CD4-positive, alpha-beta T cell (primary cell): ENCODE measurements at places on chromosomes 7 and 10. TPM values are rescaled to one million over a fixed set of nuclear protein-coding genes. Genes with fewer than 3 reads are reported as not detected.

GDF2 gene
- not detected for total RNA-seq

CEP55 gene
- 0.17 TPM for total RNA-seq

TRIM50 gene
- not detected for total RNA-seq

GJD4 gene
- not detected for total RNA-seq

NRG3 gene
- not detected for total RNA-seq

HABP2 gene
- total RNA-seq, result not detected

GRCh38 chr7:151507806-151508205 is 11.9 kb downstream of the RHEB start:
- H3K4me3 ChIP-seq, result no peak overlapping the region
- H3K36me3 ChIP-seq, result no peaks in the 10 kb centered on the region

DNA sequence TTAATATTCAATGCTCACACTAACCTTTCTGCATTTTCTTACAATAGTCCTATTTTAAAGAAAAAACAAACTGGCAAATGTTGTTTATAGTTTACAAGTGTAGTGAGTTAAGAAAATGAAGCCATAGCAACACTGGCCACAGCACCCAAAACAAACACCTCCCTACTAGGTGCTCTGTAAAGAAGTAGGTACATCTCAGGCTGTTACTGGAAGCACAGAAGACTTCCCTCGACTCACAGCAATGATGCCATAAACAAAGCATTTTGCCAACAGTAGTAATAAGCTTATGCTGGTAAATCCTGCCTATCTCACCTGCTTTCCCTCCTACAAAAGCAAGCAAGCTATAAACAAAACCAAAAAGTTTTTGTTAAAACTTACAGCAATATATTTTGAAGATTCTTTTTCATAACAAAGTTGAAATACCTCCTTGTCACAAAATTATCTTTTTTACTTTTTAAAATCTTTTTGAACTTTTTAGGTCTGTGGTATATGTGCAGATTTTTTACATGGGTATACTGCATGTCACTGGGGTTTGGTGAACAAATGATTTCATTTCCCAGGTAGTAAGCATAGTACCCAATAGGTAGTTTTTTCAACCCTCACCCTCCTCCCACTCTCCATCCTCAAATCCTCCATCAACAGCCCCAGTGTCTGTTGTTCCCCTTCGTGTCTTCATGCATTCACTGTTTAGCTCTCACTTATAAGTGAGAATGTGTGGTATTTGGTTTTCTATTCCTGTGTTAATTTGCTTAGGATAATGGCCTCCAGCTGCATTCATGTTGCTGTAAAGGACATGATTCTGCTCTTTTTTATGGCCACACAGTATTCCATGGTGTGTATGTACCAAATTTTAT is 28.4 kb downstream of the COA1 start:
- no peak overlapping the region for H3K4me3 ChIP-seq
- no peak overlapping the region for H3K27ac ChIP-seq
- H3K4me1 ChIP-seq, result peaks cover 10% of the 10 kb centered on the region
- H3K27me3 ChIP-seq, result no peaks in the 10 kb centered on the region
- H3K36me3 ChIP-seq, result peaks cover 12% of the 10 kb centered on the region

DNA sequence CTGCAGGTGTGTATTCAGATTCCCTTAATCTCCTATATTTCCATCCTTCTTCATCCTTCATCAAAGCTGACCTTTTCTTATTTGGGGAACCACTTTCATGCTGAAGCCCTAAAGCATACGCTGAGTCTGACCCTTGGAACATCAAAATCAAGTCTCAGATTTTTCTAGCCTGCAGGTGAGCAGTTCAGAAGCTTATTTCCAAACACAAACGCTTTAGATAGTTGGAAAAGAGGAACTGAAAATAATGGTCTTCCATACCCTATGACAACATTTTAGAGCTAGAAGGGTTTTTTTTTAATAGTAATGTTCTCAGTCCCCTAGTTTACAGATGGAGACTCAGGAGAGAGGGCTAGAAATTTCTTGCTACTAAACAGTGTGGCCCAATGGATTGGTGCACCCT is 1.6 kb upstream of the AGK start:
- peaks cover 17% of the 10 kb centered on the region for H3K4me1 ChIP-seq
- no peaks in the 10 kb centered on the region for H3K36me3 ChIP-seq
- no peaks in the 10 kb centered on the region for H3K27me3 ChIP-seq
- no peak overlapping the region for H3K4me3 ChIP-seq
- no peak for DNase-seq
- H3K27ac ChIP-seq, result no peak overlapping the region

GRCh38 chr10:103140469-103140868 is 52.6 kb downstream of the NT5C2 start:
- no peaks in the 10 kb centered on the region for H3K27me3 ChIP-seq
- no peak for DNase-seq
- no peak overlapping the region for H3K4me3 ChIP-seq
- no peaks in the 10 kb centered on the region for H3K4me1 ChIP-seq
- peaks cover 30% of the 10 kb centered on the region for H3K36me3 ChIP-seq
- H3K27ac ChIP-seq, result no peak overlapping the region

GRCh38 chr10:89301232-89301631 is 614 bp upstream of the IFIT2 start:
- H3K4me3 ChIP-seq, result peak overlapping the region; percentile 68
- no peaks in the 10 kb centered on the region for H3K27me3 ChIP-seq
- peaks cover 15% of the 10 kb centered on the region for H3K4me1 ChIP-seq
- peaks cover 7% of the 10 kb centered on the region for H3K36me3 ChIP-seq

DNA sequence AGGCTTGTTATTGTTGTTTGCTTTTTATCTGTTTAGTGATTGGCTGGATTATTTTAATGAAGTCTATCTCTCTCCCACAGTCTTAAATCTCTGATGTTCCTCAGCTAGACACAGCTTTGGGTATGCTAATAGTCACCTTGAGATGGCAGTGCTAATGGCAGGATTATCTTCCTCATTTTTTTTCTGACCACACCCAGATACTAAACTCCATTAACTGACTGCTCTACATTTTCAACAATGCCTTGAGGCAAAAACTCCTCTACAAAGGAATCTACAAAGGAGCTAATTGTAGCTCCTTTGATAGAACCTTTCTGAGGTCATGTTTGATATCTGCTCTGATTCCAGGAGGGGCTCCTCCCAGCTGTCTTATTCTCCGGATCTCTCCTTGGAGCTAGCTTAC is 122.6 kb downstream of the HBP1 start:
- no peak for DNase-seq
- H3K27ac ChIP-seq, result no peak overlapping the region
- no peaks in the 10 kb centered on the region for H3K27me3 ChIP-seq

- H3K4me1 ChIP-seq, result no peaks in the 10 kb centered on the region
- H3K27me3 ChIP-seq, result no peaks in the 10 kb centered on the region
- no peak overlapping the region for H3K27ac ChIP-seq
Observed at GRCh38 chr7:151736403-151736909, 140.5 kb downstream of the PRKAG2 start.

GRCh38 chr7:158957510-158957906 is 101.2 kb downstream of the DYNC2I1 start:
- peak overlapping the region; percentile 58 for H3K4me3 ChIP-seq
- H3K4me1 ChIP-seq, result peaks cover 17% of the 10 kb centered on the region
- no peak for DNase-seq
- no peak overlapping the region for H3K27ac ChIP-seq
- H3K36me3 ChIP-seq, result no peaks in the 10 kb centered on the region

- H3K4me1 ChIP-seq, result no peaks in the 10 kb centered on the region
- DNase-seq, result no peak
- H3K4me3 ChIP-seq, result no peak overlapping the region
- no peaks in the 10 kb centered on the region for H3K36me3 ChIP-seq
- no peaks in the 10 kb centered on the region for H3K27me3 ChIP-seq
Observed at GRCh38 chr7:80264769-80265495, 130.3 kb downstream of the GNAI1 start.
